Naive thymus-derived CD8-positive, alpha-beta T cell (primary cell): ENCODE measurements at places on chromosomes 3 and 15.
A peak's percentile ranks its signal among the peaks of the same experiment; 100 is the strongest.

DNA sequence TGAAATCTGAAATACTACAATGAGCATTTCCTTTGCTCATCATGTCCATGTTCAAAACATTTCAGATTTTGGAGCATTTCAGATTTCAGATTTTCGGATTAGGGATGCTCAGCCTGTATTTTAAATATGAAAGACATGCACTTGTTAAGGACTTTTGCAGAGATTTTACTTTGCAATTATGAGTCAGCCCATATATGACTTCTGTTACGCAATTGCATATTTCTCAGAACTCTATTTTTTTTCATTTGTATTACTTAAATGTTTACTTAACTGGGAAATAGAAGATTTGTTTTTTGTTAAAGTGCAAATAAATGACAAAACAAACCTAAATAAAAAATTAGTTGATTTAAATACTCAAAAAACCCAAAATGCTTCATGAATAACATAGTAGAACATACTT, 376.2 kb downstream of the ZBTB20 start:
- peaks cover 38% of the 10 kb centered on the region for H3K36me3 ChIP-seq
- no peaks in the 10 kb centered on the region for H3K27me3 ChIP-seq
- peaks cover 16% of the 10 kb centered on the region for H3K4me1 ChIP-seq
- no peak overlapping the region for H3K27ac ChIP-seq
- H3K4me3 ChIP-seq, result no peak overlapping the region
- DNase-seq, result no peak

DNA sequence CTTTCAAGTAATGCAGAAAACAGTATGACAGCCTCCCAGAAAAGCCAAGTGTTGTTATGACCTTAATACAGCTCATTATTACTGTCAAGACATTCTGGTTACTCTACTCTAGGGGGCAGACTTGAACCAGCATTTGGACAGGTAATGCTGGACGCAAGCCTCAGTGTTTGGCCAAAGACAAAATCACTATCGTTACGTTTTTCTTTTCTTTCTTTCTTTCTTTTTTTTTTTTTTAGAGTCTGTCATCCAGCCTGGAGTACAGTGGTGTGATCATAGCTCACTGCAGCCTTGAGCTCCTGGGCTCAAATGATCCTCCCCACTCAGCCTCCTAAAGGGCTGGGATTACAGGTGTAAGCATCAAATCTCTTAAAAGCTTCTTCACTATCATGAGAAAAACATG, 29.4 kb upstream of the TMEM45A start:
- H3K4me1 ChIP-seq, result no peaks in the 10 kb centered on the region
- no peak overlapping the region for H3K4me3 ChIP-seq
- no peak overlapping the region for H3K27ac ChIP-seq

DNA sequence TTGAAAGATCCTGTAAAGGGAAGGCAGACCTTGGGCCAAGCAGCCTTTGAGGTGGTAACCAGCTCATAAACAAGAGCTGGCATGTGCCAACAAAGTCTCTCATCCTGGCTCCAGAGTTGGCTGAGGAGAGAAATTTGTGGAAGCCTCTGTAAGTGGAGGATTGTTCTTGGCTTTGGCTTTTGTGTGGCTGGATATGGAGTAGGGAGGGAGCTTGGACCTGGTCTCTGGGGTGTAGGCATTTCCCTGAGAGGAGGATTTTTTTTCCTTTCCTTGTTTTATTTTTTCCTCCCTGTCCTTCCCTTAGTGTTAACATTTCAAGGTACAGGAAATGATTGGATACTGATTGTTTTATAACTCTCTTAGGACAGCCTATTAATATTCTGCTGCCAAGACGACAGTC, 60.8 kb downstream of the ZNF609 start:
- H3K36me3 ChIP-seq, result peaks cover 6% of the 10 kb centered on the region
- DNase-seq, result no peak
- H3K4me1 ChIP-seq, result peaks cover 65% of the 10 kb centered on the region

GRCh38 chr3:123733341-123733740, 148.5 kb upstream of the HACD2 start:
- H3K36me3 ChIP-seq, result no peaks in the 10 kb centered on the region
- no peaks in the 10 kb centered on the region for H3K27me3 ChIP-seq
- no peaks in the 10 kb centered on the region for H3K4me1 ChIP-seq
- no peak for DNase-seq
- no peak overlapping the region for H3K4me3 ChIP-seq

- no peaks in the 10 kb centered on the region for H3K36me3 ChIP-seq
- H3K4me1 ChIP-seq, result peaks cover 66% of the 10 kb centered on the region
- no peak for DNase-seq
- no peaks in the 10 kb centered on the region for H3K27me3 ChIP-seq
- H3K4me3 ChIP-seq, result peak overlapping the region; percentile 75
Measured at GRCh38 chr3:46987319-46987742, 7.9 kb downstream of the NBEAL2 start.

DNA sequence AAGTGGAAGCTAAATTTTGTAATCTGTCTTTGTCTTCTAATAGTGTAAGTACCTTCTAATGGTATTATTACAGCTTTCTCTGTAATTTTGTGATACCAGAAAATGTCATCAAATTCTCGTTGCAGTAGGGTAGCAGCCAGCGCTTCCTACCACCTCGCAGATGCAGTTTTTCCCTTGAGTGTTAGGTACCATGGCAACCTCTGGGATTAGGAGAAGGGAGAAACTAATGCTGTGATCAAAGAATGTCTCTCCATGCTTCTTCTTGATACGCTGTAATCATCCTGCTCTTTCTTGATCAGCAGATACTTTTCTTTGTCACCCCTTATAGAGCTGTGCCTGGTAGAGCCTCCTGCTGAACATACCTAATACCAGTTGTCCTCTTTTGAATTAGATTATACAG, 27.7 kb downstream of the SRP14 start:
- no peaks in the 10 kb centered on the region for H3K27me3 ChIP-seq
- no peaks in the 10 kb centered on the region for H3K4me1 ChIP-seq
- H3K4me3 ChIP-seq, result no peak overlapping the region
- peaks cover 46% of the 10 kb centered on the region for H3K36me3 ChIP-seq
- no peak for DNase-seq

GRCh38 chr3:129330409-129330808, 51.7 kb downstream of the HMCES start:
- no peak overlapping the region for H3K27ac ChIP-seq
- H3K4me1 ChIP-seq, result peaks cover 7% of the 10 kb centered on the region
- no peaks in the 10 kb centered on the region for H3K36me3 ChIP-seq
- no peak for DNase-seq

DNA sequence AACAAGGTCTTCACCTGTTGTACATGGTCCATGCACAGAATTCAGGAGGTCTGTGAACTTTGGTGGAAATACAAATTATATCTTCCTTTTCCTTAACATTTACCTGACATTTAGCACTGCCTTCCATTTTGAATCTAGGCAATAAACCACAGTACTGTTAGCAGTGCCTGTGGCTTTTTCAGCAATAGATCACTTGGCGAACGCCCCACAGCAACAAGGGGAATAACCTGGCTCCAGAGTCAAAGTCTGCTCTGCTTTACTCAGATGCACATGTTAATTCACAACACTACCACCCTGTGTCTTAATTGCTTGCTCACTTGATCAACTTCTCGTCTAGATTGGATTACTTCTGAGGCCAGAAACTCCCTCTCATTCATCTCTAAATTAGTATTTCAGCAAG, 414.6 kb upstream of the PROK2 start:
- no peak overlapping the region for H3K27ac ChIP-seq
- H3K36me3 ChIP-seq, result peaks cover 10% of the 10 kb centered on the region
- H3K4me1 ChIP-seq, result no peaks in the 10 kb centered on the region
- H3K4me3 ChIP-seq, result no peak overlapping the region
- DNase-seq, result no peak
- peaks cover 10% of the 10 kb centered on the region for H3K27me3 ChIP-seq

DNA sequence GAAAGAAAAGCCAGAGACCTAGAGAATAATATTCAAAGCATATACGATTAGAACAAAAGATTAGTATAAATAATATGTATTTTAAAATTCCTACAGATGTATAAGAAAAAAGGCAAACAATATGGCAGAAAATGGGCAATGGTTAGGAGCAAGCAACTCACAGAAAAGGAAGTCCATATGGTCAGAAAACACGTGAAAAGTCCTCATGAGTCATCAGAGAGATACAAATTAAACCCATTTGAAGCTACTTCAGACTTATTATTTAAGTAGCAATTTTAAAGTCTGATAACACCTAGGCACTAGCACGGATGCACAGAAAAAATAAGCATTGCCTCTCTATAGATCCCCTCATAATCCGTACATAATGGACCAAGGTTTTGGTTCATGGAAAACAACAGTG, 25.6 kb downstream of the SLC7A14 start:
- no peak overlapping the region for H3K4me3 ChIP-seq
- H3K36me3 ChIP-seq, result no peaks in the 10 kb centered on the region
- H3K27me3 ChIP-seq, result peaks cover 12% of the 10 kb centered on the region
- DNase-seq, result no peak
- no peaks in the 10 kb centered on the region for H3K4me1 ChIP-seq
- H3K27ac ChIP-seq, result no peak overlapping the region

GRCh38 chr3:155595371-155595770, 149.5 kb downstream of the PLCH1 start:
- H3K36me3 ChIP-seq, result no peaks in the 10 kb centered on the region
- no peaks in the 10 kb centered on the region for H3K4me1 ChIP-seq
- peaks cover 1% of the 10 kb centered on the region for H3K27me3 ChIP-seq

DNA sequence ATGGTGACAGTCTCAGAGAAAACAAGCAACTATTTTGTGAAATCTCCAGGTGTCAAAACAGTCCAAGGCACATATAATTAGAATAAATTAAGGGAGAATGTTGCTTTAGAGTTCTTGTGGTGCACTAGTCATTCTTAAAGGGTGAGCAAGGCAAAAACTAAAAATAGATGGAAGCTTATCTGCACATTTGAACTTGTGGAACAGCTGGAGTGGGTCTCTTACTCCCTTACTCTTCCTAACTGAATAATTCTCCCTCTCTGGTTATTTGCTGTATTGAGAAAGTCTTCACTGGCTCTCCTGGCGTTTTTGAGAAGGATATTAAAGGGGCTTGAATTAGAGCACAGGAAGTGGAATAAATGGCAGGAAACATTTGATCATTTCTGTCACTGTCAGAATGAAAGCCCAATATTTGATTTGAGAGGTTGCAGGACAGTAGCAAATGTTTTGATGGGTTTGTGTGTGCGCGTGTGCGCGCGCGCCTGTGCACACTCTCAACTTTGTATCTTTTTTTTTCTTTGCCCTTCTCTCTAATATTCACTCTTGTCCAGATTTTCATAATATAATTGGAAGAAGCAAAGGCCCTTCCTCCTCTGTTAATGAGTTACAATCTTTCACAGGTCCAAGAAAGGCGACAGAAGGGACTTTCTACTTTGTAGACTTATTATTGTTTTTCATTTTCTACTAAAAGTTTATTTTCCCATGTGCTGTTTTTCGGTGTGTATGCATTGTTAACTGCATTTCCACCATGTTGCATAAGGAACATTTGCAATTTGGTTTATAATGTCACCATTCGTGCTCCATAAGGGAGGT, 40.9 kb downstream of the AKAP13 start:
- H3K4me1 ChIP-seq, result peaks cover 83% of the 10 kb centered on the region
- no peak overlapping the region for H3K27ac ChIP-seq
- no peaks in the 10 kb centered on the region for H3K36me3 ChIP-seq

DNA sequence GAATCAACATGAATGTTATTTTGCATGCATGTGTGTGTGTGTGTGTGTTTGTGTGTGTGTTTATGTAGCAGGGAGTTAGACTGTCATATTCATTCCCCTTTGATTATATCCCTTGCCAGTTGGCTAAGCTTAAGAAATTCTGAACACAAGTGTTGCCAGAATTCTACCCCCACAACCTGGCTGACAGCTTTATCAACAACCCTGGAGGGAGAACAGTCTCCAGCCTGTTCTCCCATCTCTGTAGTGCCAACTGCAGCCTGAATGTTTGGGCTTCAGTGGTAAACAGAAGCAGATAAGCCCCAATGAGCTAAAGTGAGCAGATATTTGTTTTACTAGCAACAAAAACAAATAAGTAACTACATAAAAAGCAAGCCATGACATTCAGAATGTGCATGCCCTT, 162.6 kb upstream of the ABI3BP start:
- DNase-seq, result no peak
- no peaks in the 10 kb centered on the region for H3K4me1 ChIP-seq
- peaks cover 3% of the 10 kb centered on the region for H3K27me3 ChIP-seq

DNA sequence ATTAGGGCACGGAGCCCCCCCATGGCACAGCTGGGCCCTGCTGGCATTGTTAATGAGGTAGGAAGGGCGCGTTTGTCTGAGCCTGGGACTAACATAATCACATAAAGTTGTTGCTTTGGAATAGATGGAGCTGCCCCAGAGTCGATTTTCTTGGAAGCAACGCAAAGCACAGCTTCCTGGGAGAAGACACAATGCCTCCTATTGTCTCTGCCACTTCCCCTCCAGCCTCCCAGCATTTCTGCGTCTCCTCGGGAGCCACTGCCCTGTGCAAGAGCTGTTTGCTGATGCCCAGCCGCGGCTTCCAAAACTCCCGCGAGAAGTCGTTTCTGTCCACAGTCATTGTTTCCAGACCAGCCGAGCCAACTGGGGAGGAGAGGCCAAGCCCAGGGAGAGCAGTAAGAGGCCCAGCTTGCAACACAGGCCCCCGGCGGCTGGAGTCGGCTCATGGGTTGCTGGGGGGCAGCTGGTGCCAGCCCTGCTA, 18.1 kb upstream of the ALDH1A3 start:
- peaks cover 16% of the 10 kb centered on the region for H3K27me3 ChIP-seq
- no peaks in the 10 kb centered on the region for H3K4me1 ChIP-seq
- no peak overlapping the region for H3K27ac ChIP-seq
- H3K4me3 ChIP-seq, result no peak overlapping the region
- no peaks in the 10 kb centered on the region for H3K36me3 ChIP-seq
